CD4-positive, CD25-positive, alpha-beta regulatory T cell (primary cell): ENCODE measurements at places on chromosomes 2 and 18.
A peak's percentile ranks its signal among the peaks of the same experiment; 100 is the strongest.

DNA sequence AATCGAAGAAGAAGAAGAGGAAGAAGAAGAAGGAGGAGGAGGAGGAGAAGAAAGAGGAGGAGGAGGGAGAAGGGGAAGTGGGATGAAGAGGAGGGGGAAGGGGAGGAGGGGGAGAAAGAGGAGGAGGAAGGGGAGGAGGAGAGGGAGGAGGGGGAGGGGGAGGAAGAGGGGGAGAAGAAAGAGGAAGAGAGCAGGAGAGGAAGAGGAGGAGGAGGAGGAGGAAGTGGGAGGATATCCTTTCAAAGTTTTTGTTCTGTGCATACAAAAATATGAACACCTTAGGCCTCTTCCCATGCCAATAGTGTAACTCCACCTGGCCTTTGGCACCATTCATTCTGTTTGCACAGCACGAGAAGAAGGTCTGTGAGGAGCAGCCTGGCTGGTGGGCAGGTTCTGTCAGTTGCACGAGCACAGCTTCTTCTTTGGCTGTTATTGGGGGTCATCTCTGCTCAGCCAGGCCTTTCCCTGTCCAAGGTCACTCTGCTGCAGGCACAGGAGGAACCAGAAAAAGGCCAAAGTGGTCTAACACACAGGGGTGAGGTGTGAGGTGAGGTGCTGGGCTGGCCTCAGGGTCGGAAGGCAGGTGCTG lies 25.8 kb upstream of the PLB1 start:
- no peak for DNase-seq

DNA sequence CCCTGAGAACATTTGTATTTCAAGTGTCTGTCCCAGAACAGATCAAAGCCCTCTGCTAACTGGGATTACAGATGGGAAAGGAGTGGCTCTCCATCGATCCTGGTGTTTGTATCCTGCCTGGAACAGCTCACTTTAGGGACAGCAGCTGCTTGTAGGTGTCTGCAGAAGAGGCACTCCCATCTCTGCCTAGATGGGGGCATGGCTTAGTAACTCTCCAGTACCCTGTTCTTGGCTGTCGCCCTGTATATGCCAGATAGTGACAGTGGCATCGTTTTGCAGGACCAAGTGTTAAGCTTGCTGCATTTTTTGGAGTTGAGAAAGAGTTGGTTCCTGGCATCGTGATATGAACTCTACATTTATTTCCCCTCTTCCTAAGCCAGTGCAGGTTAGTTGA lies 189.9 kb downstream of the SH3RF3 start:
- DNase-seq = no peak

GRCh38 chr2:216402751-216403150 lies 9.5 kb upstream of the SMARCAL1 start:
- no peak for DNase-seq

- no peak for DNase-seq
These were observed 134.1 kb downstream of the FAM210A start for GRCh38 chr18:13592246-13592645.

DNA sequence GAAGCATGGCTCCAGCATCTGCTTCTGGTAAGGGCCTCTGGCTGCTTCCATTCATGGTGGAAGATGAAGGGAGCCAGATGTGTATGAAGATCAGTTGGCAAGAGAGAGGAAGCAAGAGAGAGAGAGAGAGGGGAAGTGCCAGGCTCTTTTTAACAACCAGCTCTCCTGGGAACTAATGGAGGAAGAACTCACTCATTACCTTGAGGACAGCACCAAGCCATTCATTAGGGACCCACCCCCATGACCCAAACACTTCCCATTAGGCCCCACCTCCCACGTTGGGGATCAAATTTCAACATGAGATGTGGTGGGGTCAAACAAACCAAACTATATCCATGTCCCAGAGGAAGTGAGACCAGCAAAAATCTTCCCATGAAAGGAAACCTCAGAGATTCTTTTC lies 124.8 kb upstream of the SIX2 start:
- no peak for DNase-seq

- no peak for DNase-seq
These were observed 79.3 kb upstream of the ITPRID2 start for GRCh38 chr2:181812106-181812743.

DNA sequence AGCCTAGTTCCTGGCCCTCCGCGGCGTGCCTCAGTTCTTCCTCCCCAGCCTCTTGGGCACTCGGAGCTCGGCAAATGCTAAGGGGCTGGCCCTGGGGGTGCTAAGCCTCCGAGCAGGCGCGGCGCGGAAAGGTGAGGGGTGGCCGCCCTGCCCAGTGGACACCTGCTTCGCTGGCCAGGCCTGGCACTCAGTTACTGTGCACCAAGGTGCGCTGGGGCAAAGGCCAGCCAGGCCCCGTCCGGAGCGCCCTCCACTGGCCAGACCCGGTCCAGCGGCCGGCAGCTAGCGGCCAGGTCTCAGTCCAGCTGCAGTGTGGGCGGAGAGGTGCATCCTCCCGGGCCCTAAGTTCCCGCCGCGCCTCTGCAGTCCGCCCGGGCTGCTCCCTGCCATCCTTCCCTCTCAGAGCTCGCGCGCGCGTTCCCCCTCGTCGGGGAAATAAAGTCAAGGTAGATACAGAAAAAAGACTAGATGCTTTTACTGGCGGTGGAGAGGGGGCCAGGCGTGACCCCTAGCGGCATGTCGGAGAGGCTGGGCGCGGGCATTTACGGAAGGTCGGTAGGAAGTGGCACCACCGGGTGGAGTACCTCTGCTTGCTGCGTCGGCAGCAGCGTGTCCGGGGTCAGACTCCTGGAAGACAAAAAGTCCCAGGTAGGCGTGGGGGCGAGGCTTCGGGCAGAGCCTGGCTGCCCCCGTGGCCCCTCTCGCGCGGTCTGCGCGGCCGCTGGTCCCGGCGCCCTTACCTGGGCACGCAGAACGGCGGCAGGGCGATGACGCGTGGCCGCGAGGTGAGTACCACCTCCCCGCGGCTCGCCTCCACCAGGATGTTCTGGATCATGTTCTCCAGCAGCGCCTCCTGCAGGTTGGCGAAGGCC lies 9.4 kb upstream of the CRYBA2 start:
- peak; percentile 17 for DNase-seq

- no peak for DNase-seq
These were observed 52.5 kb downstream of the SDC1 start for GRCh38 chr2:20172273-20173055.

DNA sequence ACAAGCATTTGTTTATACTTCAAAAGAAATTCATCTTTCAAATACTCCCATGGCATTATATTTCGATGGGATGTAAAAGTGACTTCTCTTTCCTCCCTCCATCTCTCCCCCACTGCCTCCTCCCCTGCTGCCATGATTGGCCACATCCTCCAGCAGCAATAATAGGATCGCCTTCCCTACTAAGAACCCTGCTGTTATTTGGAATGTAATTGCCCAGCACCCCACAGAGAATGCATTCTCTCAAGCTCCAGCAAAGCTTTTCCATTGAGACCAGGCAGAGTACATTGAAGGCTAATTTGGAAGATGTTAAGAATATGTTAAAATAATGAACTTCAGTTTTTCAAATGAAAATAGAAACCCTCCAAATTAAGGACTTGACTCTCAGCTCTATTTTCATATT lies 375.4 kb upstream of the ACVR2A start:
- no peak for DNase-seq

DNA sequence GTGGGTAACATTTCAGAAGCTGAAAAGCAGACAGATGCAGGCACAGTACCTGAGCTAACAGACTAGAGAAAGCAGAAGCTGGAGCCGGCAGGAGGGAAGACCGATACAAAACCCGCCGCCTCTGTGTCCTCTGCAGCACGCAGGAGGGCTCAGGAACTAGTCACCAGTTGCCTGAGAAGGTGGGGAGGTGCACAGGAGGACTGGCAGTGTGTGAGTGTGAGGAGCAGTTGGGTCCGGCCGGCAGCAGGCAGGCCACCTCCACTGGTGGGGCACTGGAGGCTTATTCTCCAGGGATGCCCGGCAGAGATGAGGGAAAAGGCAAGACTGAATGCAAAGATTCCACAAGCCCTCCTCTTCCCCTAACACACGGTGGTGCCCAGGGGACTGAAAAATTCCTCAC lies 18.2 kb downstream of the ERCC3 start:
- DNase-seq = no peak

GRCh38 chr2:8061219-8061618 lies 620.6 kb upstream of the ID2 start:
- no peak for DNase-seq

DNA sequence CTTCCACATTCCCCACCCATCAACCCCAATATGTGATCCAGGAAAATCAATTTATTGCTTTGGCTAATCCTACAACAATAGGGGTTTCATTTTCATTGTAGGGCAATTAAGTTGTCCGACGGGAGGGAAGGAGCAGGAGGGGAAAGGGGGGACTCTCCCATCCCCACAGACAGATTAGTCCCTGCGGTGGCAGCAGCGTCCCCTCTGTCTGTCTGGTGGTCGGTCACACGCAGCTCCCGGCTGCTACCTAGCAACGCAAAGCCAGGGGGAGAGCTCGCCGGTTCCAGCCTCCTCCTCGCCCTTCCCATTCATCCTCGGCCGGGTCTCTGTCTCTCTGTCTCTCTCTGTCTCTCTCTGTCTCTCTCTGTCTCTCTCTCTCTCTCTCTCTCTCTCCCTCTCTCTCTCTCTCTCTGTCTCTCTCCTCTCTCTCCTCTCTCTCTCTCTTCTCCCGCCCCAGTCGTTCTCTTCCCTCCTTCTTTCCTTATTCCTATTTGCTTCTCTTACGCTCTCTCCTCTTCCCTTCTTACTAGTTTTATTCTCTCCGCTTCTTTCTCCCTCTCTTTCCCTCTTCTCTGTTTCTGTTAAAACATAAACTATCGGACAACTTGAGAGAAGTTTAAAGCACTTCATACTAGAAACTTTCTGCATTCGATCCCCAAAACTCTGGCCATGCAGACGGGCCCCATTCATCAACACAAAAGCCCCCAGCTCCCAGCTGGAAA lies 1.2 kb downstream of the LRP2 start:
- no peak for DNase-seq

- DNase-seq = no peak
These were observed 78.5 kb downstream of the SESTD1 start for GRCh38 chr2:179186126-179186525.

DNA sequence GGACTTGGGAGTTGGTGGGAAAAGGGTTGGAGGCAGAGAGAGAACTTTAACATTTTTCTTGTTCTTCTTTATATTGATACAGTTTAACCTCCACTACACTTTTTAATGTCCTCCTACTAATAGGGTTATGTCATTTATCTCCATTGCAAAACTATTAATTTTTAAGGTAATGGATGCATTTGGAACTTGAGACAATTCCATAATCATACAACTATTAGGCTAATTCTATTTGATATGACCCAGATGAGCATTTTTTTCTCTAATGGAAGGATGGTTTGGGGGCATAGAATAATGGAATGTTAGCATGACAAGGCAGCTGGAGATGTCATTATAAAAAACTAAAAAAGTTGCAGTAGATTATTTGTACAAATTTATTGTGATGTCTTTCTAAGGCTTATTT lies 239.2 kb upstream of the KCNJ3 start:
- DNase-seq = no peak

DNA sequence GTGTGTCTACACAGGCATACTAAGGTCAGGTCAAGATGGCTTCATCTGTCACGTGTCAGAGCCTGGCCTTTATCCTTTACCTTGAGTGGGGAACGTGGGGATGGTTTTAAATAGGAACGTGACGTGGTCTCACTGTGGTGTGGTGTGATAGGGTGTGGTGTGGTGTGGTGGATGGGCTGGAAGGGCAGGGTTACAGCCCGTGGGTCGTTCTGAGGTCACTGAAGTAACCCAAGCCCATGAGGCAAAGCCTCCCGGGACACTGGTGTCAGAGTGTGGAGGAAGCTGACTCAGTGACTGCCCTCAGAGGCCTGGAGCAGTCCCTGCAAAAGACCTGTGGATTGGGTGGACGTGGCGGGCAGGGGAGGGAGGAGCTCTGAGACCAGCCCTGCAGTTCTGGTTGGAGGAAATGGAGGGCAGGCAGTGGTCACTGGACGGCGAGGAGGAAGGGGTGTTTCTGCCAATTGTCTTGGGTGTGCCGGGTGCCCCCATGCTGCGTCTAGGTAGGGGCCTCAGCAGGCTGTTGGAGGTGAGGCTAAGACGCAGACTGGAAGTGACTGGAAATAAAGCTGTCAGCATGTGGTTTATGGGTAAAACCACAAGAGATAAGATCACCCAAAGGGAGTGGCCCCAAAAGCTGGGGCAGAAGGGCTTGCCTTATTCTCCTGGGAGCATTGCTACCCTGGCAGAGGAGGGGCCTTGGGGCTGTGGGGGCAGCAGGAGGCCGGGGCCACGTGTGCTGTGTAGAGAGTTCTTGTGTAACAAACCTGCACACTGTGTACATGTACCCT lies 84.8 kb downstream of the SH3RF3 start:
- peak; percentile 82 for DNase-seq

DNA sequence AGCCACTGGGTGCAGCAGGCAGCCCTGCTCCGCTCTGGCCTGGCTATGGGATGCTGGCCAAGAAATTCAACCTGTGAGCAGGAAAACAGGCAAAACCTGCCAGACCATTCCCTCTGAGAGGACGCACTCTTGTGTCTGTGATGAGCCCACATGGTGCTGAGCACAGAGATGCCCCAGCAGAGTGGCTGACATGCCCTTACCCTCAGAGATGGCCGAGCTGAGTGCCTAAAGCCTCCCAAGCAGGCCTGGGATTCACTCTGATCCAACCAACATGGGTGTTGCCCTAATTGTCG lies 34.3 kb upstream of the TAF1B start:
- DNase-seq = no peak

GRCh38 chr2:19670303-19670702 lies 231.5 kb downstream of the TTC32 start:
- DNase-seq = no peak

- no peak for DNase-seq
These were observed 35.5 kb downstream of the PELI1 start for GRCh38 chr2:64108666-64109241.

DNA sequence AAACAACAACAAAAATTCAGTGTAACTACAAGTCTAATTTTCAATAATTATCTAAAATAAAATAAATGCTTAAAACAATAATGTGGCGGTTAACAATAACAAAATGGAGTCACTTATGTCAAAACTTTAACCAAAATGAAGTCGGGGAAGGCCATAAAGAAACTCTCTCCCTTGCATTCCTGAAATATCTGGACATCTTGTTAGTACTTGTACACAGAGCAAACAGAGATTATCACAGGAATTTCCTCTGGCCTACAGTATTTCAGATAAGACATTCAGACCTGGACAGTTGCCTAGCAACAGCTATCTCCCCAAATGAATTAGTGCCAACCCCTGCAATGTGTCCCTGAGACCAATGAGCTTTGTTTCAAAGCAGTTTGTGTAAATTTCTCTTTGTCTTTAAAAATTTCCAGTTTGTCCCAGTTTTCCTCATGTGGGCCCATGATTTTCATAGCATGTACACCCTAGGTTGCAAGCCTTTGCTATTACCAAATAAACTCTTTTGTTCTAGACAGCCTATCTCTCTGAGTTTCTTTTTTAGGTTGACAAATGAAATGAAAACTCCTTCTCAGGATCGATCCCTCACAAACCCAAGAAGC lies 68.6 kb downstream of the EXOC6B start:
- DNase-seq = no peak

- no peak for DNase-seq
These were observed 87.2 kb upstream of the GYPC start for GRCh38 chr2:126568734-126569133.

- DNase-seq = no peak
These were observed 732.2 kb downstream of the SOCS6 start for GRCh38 chr18:71021030-71021362.

- no peak for DNase-seq
These were observed 140.1 kb upstream of the B3GNT2 start for GRCh38 chr2:62055724-62056336.
